ENCODE measurements at places on chromosomes 2 and 18.
A peak's percentile ranks its signal among the peaks of the same experiment; 100 is the strongest.

DNA sequence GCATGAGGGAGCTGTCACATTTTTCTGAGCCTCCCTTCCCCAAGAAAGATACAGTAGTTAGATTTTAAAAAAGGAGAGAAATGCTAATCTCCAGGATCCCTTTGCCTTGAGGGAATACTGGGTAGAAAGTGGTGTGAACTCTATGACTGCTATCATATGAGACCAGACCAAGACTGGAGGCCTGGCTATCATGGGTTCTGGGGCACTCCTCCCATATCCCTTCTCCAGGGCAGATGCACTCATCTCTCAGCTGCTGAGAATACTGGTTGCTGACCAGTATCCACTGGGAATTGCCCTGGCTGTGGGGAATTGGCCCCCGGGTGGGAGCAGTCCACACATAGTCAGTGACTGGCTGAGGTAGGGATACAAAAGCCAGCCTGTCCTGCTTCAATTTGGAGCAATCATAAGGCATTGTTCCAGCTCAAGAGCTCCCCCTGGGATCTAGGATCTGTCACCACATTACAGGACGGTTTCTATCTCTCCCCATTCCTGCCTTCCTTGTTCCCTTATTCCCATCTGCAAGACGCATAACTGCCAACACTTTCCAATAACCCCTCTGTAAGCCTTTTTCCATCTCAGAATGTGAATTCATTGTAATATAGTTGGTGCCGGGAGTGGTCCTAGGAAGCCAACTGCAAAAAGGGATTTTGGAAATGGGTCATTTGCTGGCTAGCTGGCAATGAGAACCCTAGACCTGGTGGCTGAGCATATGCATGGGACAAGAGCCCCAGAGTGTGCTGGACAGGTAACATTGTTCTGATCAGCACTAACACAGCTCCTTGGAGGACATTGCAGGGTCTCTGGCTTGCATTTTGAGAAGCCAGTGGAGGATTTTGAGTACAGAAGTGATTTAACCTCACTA, 35.4 kb upstream of the REEP1 start:
- DNase-seq = no peak

DNA sequence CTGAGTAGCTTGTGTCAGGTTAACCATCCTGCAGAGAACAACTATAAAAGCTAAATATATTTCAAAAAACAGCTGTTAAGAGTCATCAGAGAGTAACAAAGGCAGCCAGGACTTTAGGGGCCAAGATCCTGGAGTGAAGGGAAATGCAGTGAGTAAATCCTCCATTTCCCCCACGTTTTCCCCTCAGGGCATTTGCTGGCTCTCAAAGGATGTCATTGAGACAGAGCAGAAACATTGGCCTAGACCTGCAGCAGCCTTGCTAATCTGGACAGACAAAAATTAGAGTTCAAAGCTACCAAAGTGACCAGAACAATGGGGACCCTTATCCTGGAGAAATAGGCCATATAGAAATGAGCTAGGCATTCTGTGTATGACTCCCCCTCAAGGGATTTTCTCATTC, 21.1 kb upstream of the KLHL29 start:
- DNase-seq = no peak

DNA sequence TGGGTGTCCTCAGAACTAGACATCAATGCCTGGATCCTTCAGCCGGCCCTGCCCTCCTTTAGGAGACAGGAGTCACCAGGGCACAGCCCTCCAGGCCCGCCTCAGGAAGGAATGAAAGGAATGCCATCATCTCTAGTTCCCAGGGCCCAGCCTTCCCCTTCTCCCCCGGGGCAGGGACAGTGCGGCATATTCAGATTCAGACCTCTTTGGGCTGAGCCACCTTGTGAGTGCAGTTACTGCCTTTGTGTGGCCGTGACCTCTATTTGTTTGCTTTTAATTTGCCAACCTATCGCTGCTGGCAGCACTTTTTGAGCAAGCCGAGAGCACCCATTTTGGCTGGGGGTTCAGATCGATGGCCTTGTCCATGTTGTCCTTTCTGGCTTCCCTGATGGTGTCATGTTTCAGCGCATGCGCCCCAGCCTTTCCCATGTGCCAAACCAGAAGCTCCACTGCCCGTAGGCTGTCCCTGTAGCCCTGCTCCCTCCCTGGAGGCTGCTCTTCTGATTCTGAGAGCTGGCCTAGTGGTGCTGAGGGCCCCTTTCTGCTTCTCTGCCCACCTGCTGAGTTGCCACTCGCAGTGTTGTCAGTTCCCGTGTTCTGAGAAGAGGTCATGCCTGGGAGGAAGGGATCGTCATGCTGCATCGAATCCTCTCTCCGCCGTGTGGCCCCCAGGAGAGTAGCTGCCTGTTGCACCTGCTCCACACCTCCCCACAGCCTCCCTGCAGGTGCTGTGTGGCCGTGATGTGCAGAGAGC, 10.9 kb downstream of the ANKRD23 start:
- no peak for DNase-seq

GRCh38 chr2:22890132-22890531, 494.8 kb upstream of the KLHL29 start:
- no peak for DNase-seq

- DNase-seq = no peak
Measured at GRCh38 chr2:34121076-34121475, 522.0 kb upstream of the FAM98A start.

GRCh38 chr2:2646433-2647051, 315.5 kb upstream of the MYT1L start:
- DNase-seq = peak; percentile 13

DNA sequence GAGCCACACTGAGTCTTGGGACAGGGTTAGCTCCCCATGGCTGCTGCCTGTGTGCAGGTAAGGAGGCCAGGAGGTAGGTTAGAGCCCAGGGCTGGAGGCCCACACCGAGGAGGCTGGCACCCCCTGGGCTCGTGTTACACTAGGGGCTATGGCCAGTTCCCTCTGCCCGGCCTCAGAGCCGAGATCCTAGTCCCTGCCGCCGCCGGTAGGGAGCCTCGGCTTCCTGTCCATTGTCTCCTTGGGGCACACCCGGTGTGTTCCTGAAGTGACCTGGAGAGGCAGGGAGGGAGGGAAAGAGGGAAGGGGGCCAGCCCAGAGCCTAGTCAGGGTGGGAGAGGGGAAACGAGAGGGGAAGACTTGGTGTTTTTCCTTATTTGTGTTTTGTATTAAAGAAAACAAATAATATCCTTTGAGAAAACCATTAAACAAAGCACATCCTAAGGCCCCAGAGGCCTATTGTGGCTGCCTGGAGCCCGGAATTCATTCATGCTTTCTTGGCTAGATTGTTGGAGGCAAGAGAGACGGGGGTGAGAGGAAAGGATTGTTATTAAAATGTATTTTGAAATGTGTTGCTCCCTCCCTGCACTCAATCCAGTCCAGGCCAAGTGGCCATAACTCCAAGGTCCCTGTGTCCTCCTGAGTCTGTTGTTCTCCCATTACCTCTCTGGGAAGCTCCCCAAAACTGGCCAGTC, 170.7 kb downstream of the CTIF start:
- no peak for DNase-seq

DNA sequence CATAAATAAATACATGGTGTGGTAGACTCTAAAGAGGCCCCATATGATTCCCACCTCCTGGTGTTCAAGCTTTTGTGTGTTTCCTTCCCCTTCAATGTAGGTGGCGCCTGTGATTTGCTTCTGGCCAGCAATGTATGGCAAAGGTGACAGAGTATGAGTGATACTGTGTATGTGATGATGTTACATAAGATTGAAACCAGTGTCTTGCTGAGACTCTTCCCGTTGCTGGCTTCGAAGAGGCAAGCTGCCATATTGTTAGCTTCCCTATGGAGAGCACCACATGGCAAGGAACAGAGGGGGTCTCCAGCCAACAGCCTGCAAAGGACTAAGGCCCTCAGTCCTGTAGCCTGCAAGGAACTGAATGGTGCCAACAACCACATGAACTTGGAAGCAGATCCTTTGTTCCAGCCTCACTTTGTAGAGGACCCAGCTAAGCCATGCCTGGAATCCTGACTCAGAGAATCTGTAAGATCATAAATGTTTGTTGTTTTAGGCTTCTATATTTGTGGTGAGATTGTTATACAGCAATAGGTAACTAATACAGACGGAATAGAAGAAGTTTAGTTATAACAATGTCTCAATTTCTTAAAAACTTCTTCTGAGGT, 1.7 kb upstream of the SMAD4 start:
- no peak for DNase-seq

- no peak for DNase-seq
Measured at GRCh38 chr2:222108497-222108896, 190.3 kb downstream of the PAX3 start.

GRCh38 chr2:116340690-116341089, 1473.8 kb upstream of the DDX18 start:
- no peak for DNase-seq

GRCh38 chr2:149575752-149576151, 11.8 kb downstream of the MMADHC start:
- no peak for DNase-seq

DNA sequence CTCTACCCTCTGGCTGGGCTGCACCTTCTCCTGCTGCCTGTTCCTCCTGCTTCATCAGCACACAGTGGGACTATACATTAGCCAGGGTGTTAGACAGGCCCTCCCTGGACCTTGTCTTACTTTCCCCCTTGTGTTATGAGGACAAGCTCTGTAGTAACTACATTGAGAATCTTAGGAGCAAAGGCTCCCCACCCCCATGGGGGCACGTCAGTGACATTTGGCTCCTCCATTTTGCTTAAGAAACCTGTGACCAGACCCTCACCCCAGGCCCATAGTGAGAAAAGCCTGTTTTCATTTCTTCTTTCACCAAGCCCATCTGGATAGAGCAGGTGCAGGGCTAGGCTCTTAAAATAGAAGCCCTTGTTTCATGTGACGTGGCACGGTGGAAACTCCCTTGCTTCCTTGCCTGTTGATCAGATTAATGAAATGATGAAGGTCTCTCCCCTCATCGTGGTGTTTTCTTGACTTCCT, 146.7 kb downstream of the RPIA start:
- DNase-seq = no peak

DNA sequence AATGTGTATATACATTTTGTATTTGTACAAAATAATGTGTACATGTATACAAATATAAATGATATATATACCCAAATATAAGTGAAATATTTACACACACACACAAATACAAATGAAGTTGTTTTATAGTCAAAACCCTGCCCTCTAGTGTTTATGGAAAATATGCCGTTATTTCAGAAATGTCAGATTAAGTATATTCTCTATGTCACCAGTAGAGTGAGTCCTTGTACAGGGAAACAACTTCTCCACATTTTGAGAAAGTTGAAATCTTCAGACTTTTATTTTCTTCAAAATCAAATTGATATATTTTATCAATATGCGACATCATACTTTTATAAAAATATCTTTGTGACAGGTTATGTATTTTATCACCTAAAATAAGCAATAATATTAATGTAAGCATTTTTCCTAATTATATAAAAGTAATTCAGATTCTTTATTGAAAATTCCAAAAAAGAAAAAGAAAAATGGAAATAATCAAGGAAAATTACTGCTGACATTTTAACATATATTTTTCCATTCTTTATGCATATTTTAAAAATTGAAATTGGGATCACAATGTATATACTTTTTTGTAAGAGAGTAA, 22.4 kb downstream of the ARL6IP6 start:
- no peak for DNase-seq

DNA sequence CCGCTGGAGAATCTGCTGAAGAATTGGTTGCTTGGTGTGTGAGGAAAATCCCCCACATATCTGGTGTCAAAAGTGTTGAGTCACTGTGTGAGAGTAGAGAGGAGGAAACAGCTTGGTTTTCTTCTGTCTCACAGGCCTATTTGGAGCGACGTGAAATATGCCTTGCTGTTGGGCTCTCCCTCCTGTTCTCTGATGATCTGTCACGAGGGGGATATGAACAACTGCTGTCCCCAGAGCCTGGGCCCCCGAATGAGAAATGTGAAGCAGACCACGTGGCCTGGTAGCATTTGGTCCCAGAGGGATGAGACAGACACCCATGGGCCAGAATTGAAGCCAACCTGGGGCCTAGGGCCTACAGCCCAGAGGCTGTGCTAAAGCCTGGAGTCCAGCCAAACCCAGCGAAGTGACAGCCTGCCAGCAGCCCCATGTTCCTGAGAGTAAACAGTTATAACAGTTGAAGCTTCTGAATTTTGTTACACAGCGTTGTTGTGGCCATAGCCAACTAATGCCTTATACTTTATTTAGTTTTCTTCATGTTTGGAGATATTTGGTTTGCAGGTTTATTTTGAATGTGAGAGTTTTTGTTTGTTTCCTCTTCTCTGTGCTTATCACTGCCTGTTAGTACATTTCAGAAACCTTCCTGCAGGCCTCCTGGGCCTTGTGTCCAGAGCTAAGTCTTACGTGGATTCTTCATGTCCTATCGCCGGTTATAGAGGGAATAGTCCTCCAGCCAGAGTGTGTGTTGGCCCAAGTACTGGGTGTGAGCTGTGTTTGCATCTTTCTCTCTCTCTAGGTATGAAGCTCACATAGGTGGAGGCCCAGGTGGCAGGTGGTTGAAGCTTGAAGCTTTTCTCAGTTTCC, 18.7 kb upstream of the COLEC12 start:
- no peak for DNase-seq

- no peak for DNase-seq
Measured at GRCh38 chr2:46548103-46548486, 68.7 kb downstream of the TMEM247 start.

GRCh38 chr18:23313379-23313778, 139.7 kb upstream of the RIOK3 start:
- DNase-seq = no peak

GRCh38 chr2:152309352-152310214, 25.4 kb upstream of the FMNL2 start:
- no peak for DNase-seq

GRCh38 chr18:8139891-8140406, 469.3 kb upstream of the RAB12 start:
- DNase-seq = no peak

GRCh38 chr2:231716666-231717280, 8.4 kb downstream of the PTMA start:
- DNase-seq = no peak

- DNase-seq = no peak
Measured at GRCh38 chr18:52394602-52395001, 54.6 kb downstream of the DCC start.

DNA sequence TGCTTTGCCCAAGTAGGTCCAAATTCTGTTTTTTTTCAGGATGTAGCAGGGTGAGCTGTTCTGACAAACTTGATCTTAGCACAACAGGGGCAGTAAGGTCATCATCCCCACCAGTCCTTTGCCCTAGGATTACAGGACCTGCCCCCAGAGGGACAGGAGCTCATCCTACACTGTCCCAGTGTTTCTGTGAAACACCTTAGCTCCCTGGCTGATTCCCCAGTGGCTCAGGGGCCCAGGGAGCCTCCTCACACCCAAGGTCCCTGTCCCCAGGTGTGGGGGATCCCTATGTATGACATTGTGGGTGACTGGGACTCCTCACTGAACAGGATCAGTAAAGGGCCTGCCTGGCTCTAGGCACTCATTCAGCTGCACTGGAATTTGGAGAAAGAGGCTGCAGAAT, 191.2 kb downstream of the ANKRD30B start:
- DNase-seq = no peak

All from stimulated activated CD8-positive, alpha-beta memory T cell treated with anti-CD3 and anti-CD28 coated beads, Interleukin-15, amount 100 ng/mL, for 4 hours (primary cell).